Stimulated activated CD8-positive, alpha-beta memory T cell treated with anti-CD3 and anti-CD28 coated beads, Interleukin-15, amount 100 ng/mL, for 24 hours (primary cell): ENCODE measurements at places on chromosomes 11 and 22.

DNA sequence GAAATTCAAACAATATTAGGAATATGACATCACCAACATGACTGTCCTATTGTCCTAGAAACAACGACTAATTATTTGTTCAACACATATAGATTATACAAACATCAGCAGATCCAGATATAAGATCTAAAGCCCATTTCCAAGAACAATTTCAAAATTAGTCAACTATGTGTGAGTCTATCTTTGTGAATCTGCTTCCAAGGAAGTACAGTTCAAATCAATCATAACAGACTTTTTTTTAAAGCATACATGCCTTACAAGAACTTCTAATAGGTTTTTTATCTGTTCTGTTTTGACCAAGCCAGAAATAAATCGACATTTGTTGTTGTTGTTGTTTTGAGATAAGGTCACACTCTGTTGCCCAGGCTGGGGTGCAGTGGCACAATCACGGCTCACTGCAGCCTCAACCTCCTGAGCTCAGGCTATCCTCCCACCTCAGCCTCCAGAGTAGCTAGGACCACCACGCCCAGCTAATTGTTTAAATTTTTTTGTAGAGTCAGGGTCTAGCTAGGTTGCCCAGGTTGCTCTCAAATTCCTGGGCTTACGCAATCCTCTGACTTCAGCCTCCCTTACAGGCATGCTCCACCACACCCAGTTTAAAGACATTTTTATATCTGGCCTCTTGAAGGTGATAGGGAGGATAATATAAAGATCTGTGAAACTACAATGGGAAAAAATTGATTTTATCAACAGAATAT, 54.8 kb downstream of the DENND5A start:
- DNase-seq = no peak

GRCh38 chr11:34476849-34477248, 36.7 kb downstream of the ELF5 start:
- DNase-seq = no peak

GRCh38 chr11:31060880-31061279, 308.7 kb downstream of the DCDC1 start:
- DNase-seq = no peak

DNA sequence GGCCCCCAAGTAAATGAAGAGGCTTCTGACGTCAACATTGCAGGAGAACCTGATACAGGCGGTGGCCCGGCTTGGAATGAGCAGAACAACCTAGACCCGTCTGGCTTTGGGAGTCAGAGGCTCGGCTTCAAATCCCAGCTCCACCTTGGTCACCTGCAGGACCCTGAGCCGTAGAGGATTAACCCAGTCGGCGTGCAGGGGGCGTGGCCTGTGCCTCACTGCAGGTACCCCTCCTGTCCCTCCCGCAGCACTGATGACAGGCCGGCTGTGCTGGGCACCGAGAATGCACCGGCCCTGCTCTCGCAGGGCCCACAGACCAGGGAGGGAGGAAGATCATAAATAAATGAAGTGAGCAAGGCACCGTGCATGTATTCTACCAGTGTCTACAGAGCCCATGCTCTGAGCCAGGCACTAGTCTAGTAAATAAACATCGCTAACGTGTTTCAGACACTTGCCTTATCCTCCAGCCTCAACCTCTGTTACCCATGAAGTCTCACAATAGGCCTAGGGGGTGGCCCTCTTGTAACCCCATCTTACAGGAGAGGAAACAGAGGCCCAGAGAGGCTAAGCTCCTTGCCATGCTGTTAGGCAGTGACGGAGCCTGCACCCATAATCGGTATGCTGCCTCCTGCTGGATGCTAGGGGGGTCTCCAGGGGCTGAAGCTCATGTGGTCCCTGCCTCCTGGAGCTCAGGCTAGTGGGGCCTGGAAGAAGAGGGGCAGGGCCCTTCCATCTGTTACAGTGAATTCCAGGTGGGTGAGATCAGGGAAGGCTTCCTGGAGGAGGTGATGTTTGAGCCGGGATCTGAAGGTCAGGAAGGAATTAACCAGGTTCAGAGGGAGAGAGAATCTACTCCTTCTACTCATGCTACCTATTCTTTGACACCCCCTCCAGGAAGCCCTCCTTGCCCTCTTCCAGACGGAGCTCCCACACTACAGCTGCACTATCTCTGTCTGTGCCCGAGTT, 53.4 kb downstream of the RTL6 start:
- no peak for DNase-seq

GRCh38 chr11:117457835-117458234, 130.2 kb downstream of the CEP164 start:
- no peak for DNase-seq

- DNase-seq = no peak
Measured at GRCh38 chr11:44862558-44863101, 88.1 kb downstream of the TP53I11 start.

DNA sequence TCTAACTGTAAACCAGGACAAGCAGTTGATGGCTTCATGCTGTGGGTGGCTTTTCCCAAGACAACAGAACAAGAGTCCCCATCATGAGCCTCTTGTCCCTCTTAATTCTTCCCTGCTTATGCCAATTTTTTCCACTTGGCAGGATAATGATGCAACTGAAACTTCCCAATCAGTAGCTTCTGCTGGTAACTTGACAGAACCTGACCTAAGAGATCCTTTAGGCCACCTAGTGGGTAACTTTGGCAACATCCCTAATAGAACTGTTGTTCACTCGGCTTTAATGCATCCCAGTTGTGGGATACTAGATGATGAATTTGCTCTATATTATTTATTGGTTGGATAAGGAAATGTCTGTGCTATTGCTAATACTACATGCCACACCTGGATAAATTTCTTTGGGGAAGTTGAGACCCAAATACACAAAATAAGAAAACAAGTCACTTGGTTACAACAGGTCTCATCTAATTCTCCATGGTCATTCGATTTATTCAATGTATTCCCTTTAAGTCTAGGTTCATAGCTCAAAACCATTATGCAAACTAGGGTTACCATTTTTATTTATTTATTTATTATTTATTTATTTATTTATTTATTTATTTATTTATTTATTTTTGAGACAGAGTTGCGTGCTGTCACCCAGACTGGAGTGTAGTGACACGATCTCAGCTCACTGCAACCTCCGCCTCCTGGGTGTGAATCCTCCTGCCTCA, 41.4 kb upstream of the NFAM1 start:
- DNase-seq = no peak

DNA sequence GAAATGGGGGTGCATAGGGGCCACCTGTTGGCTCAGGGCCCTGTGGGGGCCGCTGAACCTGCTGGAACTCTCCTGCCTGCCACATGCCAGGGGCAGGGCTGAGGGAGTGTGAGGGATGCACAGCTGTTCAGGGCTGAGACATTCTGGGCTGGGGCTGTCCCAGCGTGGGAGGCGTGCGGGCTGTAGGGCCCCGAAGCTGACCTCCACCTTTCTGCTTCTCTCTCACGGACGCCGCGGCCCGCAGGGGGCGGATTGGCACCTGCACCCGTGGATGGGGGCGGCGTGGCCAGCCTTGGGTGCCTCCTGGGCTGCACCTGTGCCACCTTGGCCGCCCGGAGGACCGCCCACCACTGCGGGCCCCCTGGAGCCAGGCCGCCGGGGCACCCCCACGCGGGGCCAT, 4.1 kb downstream of the CCDC188 start:
- DNase-seq = no peak

- no peak for DNase-seq
Measured at GRCh38 chr11:46917109-46917761, 1.1 kb downstream of the LRP4 start.

GRCh38 chr11:13289081-13289480, 11.5 kb downstream of the BMAL1 start:
- DNase-seq = no peak
